ENCODE measurements at places on chromosomes 4 and X.
A peak's percentile ranks its signal among the peaks of the same experiment; 100 is the strongest.

GRCh38 chr4:155805016-155805415, 46.2 kb downstream of the GUCY1B1 start:
- no peak for DNase-seq

DNA sequence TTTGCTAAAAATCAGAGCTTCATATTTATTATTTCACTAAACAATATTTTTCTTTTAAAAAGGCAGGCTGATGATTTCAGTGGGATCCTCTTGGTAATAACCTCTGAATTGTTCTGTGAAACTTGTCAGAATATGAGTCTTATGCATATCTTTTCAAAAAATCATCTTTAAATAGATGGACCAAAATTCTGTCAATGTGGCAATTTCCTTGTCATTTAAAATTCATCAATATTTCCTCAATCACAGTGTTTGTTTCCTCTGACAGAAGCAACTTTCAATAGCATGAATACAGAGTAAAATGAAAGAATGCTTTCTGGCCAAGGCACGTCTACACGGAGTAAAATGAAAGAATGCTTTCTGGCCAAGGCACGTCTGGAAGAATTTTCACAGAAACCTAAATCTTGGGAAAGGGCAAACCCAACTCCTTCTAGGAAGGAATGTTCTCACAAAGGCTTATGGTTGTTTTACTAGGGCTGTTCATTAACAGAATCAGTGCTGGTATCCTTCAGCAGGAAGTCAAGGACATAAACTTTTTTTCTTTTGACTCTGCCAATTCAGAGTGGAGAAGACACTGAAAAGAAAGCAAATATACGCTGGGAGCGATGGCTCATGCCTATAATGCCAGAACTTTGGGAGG, 99.0 kb upstream of the GPR34 start:
- no peak for DNase-seq

- no peak for DNase-seq
Observed at GRCh38 chrX:48728653-48729052, 32.1 kb downstream of the SUV39H1 start.

- DNase-seq, result no peak
Observed at GRCh38 chrX:107562482-107562881, 65.8 kb upstream of the PRPS1 start.

GRCh38 chr4:109005523-109005922, 242.7 kb upstream of the ETNPPL start:
- DNase-seq, result no peak

- DNase-seq, result no peak
Observed at GRCh38 chrX:67328476-67328875, 215.3 kb upstream of the AR start.

DNA sequence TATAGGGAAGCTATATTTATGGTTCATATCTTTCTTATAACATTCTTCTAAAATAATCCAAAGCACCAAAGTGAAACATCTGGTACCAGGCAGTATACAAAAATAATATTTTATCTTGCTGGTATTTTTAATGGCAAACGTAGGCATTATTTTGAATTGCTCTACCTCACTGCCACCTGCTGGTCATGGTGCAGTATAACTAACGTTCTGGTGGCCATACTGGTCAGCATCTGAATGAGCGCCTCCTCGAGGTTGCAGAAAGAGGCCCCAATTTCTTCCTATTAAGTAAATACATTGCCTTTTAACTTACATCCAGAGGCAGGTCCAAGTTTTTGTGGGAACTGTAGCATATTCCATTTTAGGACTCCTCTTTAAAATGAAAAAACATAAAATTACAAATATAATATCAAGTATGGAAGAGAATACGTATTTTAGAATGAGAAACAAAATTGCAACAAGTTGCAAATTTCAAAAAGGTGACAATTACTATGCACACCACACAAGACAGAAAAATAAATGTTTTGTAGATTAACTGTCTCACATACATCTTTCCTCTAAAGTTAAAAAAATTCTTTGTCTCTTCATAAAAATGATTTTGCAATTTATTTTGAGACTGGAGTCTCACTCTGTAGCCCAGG, 22.9 kb upstream of the CWH43 start:
- DNase-seq, result peak; percentile 42

- no peak for DNase-seq
Observed at GRCh38 chr4:18321956-18322530, 300.5 kb upstream of the LCORL start.

DNA sequence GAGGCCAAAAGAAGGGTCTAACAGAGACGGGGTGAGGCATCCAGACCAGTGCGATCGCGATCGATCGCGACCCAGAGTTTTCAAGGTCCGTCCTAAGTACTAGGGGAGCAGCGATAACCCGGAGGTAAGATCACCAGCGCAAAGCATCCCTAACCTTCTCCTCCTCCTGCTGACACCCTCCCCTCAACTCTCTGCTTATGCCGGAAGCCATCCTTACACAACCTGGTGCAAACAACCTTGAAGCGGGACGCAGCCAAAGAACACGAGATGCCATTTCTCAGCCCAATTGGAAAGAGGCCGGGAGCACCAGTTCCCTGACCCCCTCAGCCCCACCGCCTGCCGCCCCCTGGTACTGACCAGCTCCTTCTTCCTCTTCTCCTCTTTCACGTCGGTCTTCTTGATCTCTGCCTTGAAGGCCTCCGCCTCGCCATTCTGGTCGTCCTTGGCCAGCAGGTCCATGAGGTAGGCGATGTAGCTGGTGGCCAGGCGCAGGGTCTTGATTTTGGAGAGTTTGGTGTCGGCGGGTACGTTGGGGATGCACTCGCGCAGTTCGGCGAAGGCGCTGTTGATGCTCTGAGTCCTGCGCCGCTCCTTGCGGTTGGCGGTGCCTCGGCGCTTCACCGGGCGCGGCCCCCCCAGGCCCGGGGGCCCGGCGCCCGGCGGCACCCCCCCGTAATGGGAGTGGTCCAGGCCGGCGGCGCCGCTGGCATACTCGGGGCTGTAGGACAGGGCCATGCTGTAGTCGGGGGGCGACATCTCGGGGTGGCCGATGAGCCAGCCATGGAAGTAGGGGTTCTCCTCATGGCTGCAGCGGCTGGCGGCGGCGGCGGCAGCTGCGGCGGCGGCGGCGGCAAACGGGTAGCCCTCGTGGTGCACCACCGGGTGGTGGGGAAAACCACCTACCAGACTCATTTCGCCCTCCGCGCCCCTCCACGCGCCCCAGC, 1.4 kb downstream of the HAND2 start:
- DNase-seq, result no peak

DNA sequence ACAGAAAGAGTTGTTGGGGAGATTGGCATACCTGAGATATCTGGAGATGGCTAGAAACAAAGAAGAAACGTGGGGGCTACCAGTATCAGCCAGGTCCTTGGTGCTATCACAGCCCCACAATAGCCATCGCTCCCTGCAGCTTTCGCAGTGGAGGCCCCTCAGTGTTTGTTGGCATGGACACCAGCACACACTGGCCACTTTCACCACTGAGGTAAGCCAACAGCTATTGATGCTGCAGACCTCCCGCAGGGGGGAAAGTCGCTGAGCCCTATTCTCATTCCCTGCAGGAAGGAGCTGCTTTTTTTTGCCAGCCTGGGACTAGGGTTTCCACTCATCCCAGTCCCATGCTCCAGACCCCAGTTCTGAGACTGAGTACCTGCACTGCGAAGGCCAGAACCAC, 879.2 kb upstream of the IGFBP7 start:
- DNase-seq, result no peak

DNA sequence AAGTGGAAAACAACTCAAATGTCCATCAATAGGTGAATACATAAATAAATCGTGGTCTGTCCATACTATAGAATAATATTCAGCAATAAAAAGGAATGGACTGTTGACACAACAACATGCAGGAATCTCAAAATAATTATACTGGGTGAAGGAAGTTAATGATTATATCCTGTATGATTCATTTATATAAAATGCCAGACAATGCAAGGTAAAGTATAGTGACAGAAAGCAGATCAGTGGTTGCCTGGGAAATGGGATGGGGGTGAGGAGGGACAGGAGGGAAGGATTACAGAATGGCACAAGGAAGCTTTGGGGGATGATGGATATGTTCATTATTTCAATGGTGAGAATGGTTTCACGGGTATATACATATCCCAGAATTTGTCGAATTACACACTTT, 12.3 kb downstream of the PYURF start:
- DNase-seq, result no peak

- DNase-seq, result no peak
Observed at GRCh38 chr4:72900952-72901351, 168.6 kb downstream of the COX18 start.

DNA sequence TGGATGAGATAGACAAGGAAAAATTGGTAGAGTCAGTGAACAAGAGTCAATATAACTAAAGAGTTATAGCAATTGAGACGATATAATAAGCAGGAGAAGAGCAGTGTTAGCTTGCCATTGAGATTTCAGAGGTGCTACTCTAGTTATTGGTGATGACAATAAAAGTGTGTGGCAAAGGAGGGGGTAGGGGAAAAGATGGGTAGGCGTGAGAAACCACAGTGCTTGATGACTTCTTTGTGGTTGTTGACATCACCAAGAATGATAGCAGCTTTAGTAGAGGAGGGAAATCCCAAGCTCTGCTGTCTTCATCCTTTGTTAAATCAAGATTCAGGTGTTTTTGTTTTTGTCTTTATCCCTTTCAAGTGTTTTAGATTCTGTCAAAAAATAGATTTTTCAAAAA, 179.9 kb upstream of the PPP3CA start:
- peak; percentile 64 for DNase-seq

- DNase-seq, result no peak
Observed at GRCh38 chr4:169208090-169208455, 62.7 kb downstream of the SH3RF1 start.

- no peak for DNase-seq
Observed at GRCh38 chr4:36773467-36773866, 471.1 kb upstream of the NWD2 start.

DNA sequence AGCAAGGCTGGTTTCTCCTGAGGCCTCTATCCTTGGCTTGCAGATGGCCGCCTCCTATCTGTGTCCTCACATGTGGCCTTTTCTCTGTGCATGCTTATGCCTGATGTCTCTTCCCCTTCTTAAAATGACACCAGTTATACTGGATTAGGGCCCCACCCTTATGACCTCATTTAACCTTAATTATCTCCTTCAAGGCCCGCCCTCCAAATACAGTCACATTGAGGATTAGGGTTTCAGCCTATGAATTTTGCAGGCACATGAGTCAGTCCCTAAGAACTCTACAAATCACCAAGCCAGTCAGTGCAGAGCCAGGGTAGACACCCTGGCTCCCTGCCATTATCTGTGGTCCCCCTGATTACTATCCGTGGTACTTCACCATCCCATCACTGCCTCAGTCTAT, 51.6 kb downstream of the MAML3 start:
- no peak for DNase-seq

All from activated CD8-positive, alpha-beta memory T cell treated with anti-CD3 and anti-CD28 coated beads for 4 hours (primary cell).